A549 treated with GW870086 at 1 μM for 4 hours (cell line): ENCODE measurements at places on chromosomes 2 and 18. TPM values are rescaled to one million over a fixed set of nuclear protein-coding genes. Genes with fewer than 3 reads are reported as not detected.

The NYAP2 gene
- total RNA-seq: not detected in 5 replicates

The FIGN gene
- total RNA-seq: 1.5 to 2.2 TPM (median 2.0 TPM) in 5 replicates

The PLA2R1 gene
- total RNA-seq: 2.0 to 2.7 TPM (median 2.3 TPM) in 5 replicates

The PTPRN gene
- total RNA-seq: 0.95 to 1.9 TPM (median 1.5 TPM) in 5 replicates

The PAX8 gene
- total RNA-seq: 0.65 to 1.3 TPM (median 0.95 TPM) in 5 replicates

The GATA6 gene
- total RNA-seq: 1.1 to 1.7 TPM (median 1.4 TPM) in 5 replicates

The TDRD15 gene
- total RNA-seq: not detected in 5 replicates

The MLPH gene
- 236 to 318 TPM (median 297 TPM) in 5 replicates for total RNA-seq

The RSAD2 gene
- total RNA-seq: 0.13 to 0.30 TPM (median 0.25 TPM) in 5 replicates

The MOGAT1 gene
- total RNA-seq: not detected in 5 replicates

The DSG4 gene
- not detected in 5 replicates for total RNA-seq

The HOXD13 gene
- total RNA-seq: 0.16 to 0.35 TPM (median 0.19 TPM) in 5 replicates
